Cardiac septum (tissue), 1 donor: ENCODE measurements at places on chromosomes 2 and 18.

DNA sequence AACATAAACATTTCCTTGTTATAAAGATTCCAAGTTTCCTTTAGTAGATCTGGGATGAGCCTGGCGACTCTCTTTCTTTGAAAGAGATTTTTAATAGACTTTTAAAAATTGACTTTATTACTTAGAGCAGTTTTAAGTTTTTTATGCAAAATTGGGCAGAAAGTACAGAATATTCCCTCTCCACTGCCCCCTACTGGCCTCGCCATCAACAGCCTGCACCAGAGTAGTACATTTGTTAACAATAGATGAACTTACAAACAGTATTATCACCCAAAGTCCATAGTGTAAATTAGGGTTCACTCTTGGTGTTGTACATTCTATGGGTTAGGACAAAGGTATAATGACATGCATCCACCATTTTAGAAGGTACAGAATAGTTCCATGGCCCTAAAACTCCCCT is 3.9 kb downstream of the MAP3K19 start:
- no peak for DNase-seq

GRCh38 chr18:25243754-25244153 is 108.2 kb downstream of the ZNF521 start:
- DNase-seq = no peak

DNA sequence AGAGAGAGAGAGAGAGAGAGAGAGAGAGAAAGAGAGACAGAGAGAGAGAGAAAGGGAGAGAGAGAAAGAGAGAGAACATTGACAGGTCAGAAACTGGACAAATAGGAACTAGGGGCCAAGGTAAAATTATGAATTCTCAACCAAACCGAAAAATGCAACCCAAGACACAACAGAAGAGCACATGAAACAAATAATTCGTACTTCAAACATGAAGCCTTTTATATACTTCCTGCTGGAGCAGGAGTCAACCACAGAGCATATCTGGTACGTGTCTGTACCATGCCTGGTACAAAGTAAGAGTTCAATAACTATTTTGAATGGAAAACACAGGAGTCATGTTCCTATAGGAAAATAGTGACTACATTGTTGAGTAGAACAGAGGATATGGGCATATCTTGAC is 6.5 kb upstream of the VPS54 start:
- DNase-seq = no peak

DNA sequence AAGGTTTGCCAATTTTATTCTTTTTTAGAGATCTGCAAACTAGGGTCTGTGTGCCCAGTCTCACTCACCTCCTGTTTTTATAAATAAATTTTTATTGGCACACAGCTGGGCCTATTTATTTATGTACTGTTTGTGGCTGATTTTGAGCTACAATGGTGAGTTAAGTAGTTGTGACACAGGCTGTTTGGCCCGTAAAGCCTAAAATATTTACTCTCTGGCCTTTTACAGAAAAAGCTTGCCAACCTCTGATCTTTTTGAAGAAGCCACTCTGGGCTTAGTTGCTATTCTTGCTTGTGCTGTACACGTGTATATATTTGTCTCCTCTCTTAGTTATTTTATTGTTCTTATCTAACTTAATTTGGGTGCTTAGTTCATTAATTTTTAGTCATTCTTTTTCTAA is 14.5 kb downstream of the NAB1 start:
- DNase-seq = no peak

- DNase-seq = no peak
These were observed 593.6 kb downstream of the TMX3 start for GRCh38 chr18:68121308-68121707.

- no peak for DNase-seq
These were observed 146.8 kb upstream of the PXDN start for GRCh38 chr2:1891147-1891546.

GRCh38 chr2:80499095-80499494 is 194.5 kb upstream of the LRRTM1 start:
- DNase-seq = no peak

DNA sequence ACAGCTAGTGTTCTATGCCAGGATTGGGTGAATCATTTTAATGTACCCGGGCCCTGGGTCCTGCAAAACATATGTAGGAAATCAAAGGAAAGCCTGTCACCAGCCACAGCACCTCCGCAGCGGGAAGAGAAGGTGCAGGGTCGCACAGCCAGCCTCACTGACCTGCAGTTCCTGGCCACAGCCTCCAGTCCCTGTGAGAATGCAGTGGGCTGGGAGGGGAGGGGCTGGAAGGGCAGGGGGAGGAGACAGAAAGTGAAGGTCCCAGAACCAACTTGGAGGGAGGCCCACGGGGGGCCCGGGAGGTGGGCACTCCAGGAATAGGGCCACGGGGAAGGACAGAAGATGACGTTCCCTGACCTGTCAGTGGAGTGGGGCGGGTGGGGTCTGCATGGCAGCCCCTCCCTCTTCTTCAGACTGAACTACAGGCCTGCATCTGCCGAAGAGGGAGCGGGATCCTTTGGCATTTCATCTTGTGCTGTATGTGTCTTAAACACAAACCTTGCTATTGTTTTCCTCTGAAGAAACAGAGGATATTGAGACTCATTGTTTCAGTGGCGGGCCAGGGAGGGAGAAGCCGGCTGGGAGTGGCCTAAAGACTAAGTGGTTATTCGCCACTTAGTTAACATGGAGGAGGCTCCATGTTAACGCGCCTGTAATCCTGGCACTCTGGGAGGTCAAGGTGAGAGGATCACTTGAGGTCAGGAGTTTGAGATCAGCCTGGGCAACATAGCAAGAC is 7.5 kb downstream of the MAL start:
- no peak for DNase-seq

- no peak for DNase-seq
These were observed 12.4 kb upstream of the IFIH1 start for GRCh38 chr2:162330881-162331280.

DNA sequence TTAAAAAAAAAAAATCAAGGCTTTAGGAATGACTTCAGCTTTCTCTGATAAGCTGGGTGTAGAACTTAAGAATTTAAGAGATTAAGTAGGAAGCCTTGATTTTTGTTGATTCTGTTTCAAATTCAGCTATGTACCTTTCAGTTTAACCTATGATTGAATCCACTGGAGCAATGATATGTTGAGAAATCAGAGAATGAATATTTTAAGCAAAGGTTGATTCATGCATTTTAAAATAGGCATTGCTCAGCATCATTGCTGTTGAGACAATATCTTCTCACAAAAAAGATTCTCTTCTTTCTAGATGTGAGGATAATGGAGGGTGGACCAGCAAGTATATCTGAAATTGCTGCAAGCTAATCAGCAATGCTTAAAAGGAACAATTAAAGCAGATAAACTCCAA is 109.8 kb downstream of the MAP3K20 start:
- no peak for DNase-seq
